Activated naive CD8-positive, alpha-beta T cell treated with anti-CD3 and anti-CD28 coated beads for 36 hours (primary cell): ENCODE measurements at places on chromosomes 16 and 17. TPM values are rescaled to one million over a fixed set of nuclear protein-coding genes. Genes with fewer than 3 reads are reported as not detected.

PAGR1 gene
- total RNA-seq, result 34.8 TPM

CD300H gene
- not detected for total RNA-seq

- DNase-seq, result no peak
These were observed 3.3 kb downstream of the ARSG start for GRCh38 chr17:68294617-68295016.

DNA sequence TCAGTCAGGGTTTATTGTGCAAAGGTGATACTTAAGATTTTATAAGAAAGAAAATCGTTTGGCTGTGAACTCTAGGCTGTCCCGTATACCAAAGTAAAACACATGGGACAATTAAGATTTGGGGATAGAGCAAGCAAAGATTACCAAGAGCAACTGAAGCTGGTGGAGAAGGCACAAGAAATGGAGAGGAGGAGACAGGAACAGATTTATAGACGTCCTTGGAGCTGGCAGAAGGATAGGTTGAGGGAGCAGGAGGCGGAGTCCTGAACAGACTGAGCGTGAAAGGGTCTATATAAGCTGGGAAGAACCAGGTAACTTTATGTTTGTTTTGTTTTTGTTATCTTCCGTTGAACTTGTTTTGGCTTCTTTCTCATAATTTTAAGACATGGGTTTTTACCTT, 3.8 kb downstream of the TNRC6C start:
- no peak for DNase-seq

DNA sequence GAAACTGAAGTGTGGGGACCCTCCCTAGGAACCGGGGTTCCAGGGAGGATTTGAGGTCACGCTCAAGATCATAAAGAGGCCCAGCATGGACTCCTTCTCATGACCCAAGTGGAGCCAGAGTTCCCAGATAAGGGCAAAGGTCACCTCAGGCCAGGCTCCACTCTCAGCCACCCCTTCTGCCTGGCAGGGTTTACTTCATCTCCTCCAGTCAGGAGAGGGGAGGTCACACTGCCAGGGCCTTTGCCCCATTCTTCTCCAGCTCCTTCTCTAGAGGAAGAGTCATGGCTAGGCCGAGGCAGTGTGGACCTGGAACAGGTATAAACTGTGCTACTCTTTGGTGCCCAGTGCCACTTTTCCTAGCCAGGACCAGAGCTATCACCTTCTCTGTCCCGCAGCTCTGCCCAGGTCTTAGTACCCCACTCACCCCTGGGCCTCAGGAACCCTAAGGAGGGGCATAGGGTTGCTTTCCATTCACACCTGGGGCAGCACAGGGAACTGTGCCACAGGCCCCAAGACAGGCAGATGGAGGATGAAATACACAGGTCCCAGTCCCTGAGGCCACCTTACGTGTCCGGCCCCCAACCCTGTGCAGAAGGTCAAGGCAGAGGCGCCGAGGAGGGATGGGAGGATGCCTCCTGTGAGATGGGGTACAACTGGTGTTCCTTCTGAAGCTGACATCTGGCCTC, 879 bp upstream of the ACSF2 start:
- DNase-seq, result no peak

GRCh38 chr17:55873017-55873758, 122.3 kb downstream of the PCTP start:
- DNase-seq, result no peak

GRCh38 chr17:5080591-5080990, 2.3 kb downstream of the ZFP3 start:
- DNase-seq, result no peak

DNA sequence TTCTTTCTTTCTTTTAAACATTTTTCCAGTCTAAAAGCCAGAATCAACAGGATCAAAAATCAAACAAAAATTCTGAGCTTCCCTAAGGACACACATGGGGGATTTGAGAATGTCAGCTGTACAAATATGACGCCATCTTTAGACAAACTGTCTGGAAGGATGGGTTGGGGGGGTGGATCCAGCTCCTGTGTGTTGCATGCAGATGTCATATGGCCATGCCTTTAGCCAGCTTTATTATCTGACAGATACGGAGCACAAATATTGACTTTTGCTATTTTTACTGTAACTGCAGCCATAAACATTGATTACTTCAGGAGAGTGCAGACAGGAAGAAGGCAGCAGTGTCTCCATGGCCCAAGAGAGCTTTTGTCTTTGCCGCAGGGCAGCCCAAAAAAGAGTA, 279.4 kb upstream of the ELAC2 start:
- DNase-seq, result no peak

GRCh38 chr17:8125154-8125946, 1.4 kb upstream of the HES7 start:
- DNase-seq, result peak; percentile 86
